Muscle of leg (tissue), 16 donors: ENCODE measurements at places on chromosomes 7 and 10. TPM values are rescaled to one million over a fixed set of nuclear protein-coding genes. Genes with fewer than 3 reads are reported as not detected.
A peak's percentile ranks its signal among the peaks of the same experiment; 100 is the strongest.

Gene ZNF239
- total RNA-seq: 8.2 TPM

GRCh38 chr10:13608246-13608853, 21.6 kb downstream of the PRPF18 start:
- DNase-seq: peak; percentile 84

DNA sequence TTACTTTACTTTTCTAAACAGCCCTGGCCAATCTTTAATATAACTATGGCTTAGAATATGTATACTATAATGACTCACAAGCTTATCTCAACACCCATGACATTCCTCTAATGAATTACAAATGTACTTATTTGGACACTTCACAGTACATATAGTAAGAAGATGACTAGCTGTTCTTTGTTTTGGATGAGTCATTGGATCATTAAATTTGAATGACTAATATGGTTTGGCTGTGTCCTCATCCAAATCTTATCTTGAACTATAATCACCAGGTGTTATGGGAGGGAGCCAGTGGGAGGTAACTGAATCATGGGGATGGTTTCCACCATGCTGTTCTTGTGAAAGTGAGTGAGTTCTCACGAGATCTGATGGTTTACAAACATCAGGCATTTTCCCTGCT, 807.5 kb upstream of the SORCS1 start:
- DNase-seq: no peak

GRCh38 chr10:22022257-22023032, 18.9 kb upstream of the DNAJC1 start:
- DNase-seq: peak; percentile 23

DNA sequence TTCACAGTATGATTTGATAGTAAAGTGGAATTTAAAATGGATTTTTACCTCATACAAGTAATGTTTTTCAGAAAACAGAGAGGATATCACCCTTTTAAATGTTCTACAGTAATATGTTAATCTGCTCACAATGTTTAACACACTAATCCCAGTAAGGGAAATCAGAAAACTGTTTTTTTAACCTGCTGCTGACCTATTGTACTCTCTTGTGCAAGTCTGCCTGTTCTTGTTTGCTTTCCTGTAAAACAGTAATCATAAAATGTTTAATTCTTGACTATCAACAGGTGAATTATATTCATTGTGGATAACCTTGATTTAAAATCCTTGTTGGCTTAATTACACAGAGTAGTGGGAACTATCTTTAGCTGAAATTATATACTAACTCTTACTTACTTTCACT, 126.4 kb downstream of the GNAT3 start:
- DNase-seq: no peak
